ENCODE measurements at places on chromosomes 4 and X.

GRCh38 chr4:38757945-38758600, 24.7 kb downstream of the TLR10 start:
- no peak for DNase-seq

GRCh38 chrX:112545051-112545450, 134.7 kb downstream of the LHFPL1 start:
- DNase-seq, result no peak

DNA sequence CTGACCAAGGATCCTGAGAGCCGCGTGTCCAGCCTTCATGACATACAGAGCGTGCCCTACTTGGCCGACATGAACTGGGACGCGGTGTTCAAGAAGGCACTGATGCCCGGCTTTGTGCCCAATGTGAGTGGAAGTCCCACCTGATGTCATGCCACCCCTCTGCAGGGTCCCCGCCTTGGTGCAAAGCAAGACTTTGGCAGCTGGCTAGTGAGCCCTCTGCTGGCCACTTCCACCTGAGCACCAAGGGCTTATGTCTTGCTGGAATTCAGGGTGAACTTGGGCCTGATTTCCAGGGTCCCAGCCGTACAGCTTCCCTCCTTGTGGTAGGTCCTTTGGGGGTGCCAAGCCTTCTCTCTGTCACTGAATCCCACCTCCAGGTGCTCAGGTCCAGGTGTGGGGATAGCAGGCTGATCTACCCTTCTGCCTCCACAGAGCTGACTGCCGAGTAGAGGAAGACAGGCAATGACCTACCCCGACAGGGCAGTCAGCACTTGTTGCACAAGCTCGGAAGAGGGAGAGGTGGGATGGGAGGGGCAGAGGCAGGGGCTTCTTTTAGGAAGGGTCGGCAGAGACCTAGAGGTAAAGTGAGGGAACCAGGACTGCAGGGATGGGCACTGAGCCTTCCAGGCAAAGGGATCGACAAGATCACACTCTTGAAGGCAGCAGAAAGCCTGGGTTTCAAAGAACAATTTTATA, 248.1 kb downstream of the EVC2 start:
- DNase-seq, result no peak

DNA sequence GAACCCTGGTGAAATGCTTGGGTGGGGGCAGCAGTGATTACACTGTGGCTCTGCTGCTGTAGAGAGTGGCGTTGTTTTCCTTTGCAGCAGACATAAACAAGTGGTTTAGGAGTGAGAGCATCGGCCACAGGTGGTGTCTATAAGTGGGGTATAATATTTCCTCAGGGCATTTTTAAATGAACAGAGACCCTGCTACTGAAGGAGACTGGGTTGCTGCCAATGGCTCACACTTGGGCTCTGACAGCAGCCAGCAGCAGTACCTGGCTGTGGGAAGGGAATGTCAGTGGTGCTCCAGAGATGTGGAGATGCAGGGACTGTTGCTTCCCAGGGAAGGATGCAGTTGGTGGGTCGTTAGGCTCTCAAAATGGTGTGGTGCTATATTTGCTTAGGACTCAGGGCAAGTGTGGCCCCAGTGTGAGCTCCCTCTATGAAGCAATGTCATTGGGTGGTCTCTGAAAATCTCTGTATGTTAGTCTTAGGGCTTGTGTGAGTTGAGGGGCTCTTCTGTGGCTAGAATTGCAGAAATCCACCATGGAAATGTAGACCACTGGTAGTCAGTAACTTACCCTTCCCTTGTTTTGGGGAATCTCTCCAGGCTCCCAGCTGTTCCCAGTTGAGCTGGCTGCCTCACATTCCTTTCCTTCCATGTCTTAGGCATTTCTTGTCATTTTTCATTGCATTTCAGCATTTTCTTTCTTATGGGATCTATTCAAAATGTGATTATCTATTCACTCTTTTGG, 1023.0 kb upstream of the GRID2 start:
- DNase-seq, result no peak

GRCh38 chr4:39043058-39043860, 11.1 kb upstream of the TMEM156 start:
- DNase-seq, result no peak

DNA sequence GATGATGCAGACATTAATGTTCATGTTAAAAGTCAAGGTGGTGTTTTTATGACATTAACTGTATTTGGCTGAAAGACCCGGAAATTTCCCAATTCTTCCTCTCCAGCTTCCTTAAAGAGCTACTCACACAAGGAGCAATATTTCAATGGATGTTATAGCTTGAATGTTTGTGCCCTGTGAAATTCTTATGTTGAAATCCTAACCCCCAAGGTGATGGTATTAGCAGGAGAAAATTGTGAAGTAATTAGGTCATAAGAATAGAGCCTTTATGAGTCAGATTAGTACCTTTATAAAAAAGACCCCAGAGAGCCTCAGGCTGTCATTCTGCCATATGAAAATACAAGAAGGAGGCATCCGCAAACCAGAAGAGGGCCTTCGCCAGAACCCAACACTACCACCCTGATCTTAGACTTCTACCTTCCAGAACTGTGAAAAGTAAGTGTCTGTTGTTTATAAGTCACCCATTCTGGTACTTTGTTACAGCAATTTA, 3.6 kb downstream of the TLR1 start:
- DNase-seq, result no peak

DNA sequence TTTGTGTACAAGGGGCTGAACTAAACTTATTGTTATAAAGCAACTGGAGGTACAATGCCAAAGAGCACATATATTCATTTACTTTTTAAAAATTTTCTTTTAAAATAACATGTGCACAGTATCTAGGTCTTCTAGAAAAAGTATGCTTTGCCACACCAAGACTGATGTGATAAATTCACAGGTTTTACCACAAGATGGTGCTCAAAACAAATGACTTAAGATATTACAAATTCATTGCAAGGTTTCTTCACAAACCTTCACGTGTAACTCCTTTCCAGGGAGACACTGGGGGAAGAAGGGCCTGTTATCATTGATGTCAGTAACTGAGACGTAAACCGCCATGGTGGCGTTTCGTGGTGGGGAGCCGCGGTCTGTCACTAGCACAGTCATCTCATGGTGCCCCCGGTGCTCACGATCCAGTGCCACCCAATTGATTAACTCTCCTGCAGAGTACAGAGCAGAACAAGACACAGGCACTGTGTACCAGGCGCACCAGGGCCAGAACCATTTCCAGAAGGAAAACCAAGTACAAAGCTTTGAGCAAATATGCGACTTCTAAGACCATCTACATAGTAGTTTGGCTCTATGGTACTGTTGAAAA, 162.2 kb downstream of the DCHS2 start:
- DNase-seq, result no peak

Measured in CD4-positive, alpha-beta T cell treated with Interleukin-1 beta for 1 hour (primary cell).